Activated CD4-positive, alpha-beta T cell treated with anti-CD3 and anti-CD28 coated beads, Interleukin-2, amount 50 U/mL, for 1 hour (primary cell): ENCODE measurements at places on chromosomes 16 and 17.

DNA sequence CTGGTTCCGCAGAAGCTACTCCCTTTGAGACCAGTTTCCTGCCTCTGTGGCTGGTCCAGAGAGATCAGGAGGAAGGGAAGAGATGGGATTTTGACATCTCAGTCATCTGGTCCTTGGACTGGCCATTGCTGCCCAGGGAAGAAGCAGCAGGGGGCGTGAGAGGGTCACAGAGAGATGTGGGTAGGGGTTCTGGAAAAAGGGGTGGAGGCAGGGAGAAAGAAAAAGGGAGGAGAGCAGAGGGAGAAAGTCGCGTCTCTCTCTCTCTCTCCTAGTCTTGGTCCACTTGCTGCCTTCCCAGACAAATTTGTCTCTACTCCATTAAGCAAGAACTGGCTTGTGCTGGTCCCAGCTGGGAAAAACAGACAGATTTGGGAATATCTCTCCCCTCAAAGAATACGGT, 4.4 kb downstream of the SHBG start:
- no peak for DNase-seq

DNA sequence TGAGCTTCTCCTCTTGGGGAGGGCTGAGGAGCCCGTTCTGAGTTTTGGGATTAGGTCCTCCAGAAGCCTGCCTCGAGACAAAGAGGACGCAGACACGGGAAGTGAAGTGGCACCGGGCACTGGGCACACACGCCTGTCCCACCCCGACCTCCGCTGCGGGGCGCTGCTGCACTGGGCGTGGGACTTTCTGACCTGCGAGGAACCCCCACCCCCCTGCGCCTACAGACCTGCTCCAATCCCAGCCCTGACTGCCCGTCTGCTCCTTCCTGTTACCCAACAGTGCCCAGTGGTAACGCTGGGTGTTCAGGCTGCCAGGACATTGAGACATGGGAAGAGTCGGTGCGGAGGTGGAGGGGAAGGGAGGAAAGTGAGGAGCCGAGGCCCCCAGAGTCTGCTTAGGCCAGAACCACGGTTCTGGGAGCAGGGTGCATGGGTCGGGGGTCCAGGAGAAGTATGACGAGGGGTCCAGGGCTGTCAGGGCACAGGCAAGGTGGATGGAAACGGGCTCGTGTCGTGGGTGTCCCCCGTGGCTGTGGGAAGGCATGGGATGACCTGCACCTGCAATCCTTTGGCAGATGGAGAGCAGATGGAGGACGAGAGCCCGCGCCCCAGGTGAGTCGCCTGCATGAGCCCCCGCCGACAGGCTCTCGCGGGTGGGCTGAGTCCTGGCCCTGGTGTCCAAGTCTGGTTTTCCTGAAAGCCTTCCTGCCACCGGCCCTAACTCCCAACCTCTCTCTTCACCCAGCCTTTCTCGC, 112.0 kb upstream of the CREBBP start:
- no peak for DNase-seq

DNA sequence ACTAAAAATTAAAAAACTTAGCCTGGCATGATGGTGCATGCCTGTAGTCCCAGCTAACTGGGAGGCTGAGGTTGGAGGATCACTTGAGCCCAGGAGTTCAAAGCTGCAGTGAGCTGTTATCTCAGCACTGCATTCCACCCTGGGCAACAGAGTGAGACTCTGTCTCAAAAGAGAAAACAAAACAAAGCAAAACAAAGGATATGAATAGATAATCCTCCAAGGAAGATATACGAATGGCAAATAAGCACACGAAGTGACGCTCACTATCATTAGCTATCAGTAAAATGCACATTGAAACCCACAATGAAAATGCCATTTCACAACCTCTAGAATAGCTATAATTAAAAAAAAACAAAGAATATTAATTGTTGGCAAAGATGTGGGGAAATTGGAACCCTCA, 386.2 kb upstream of the CCL2 start:
- DNase-seq: no peak

- DNase-seq: no peak
These were observed 40.2 kb downstream of the C17orf67 start for GRCh38 chr17:56793531-56793930.

DNA sequence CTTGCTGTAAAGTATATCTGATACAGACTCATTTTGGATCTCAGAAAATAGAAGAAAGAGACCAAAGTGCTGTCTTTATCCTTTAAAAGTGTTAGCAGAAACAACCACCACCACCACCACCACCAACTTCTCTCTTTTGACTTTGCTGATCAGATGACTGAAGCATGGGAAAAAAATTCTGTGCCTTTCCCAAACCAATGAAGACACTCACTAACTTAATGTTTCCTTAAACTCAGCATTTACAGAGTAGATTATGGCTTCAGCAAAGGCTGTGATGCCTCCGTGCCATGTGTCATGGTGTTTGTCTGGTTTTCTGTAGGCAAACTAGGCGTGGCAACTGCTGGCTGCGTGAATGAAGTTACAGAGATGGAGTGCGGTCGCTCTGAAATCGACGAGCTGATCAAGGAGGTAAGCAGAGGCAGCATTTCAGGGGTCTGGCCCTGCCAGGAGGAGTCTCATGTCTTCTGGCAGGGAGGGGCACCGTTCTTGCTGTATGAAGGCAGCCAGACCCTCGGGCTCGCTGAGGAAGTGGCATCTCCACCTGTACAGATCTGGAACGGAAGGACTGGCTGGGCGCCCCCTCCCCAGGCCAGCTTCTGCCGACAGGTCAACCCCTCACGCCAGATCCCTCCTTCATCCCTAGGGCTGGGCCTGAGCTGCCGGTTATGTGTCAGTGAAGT, 12.4 kb downstream of the IRF8 start:
- no peak for DNase-seq

DNA sequence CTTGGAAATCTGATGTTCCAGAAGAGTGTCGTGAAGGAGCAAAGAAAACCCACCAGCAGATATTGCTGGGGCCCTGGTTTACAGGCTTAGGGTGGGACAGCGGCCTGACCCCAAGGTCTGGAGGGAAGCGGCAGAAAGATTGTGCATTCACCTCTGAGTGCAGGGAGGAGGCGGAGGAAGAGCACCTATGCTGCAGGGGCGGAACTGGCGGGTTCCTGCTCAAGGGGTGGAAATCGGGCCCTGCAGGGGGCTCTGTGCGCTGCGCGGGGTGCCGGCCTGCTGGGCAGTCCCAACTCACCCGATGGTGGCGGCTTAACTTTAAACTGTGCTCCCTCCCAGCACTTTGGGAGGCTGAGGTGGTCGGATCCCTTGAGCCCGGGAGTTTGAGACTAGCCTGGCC, 47.5 kb downstream of the COX4I1 start:
- DNase-seq: no peak

DNA sequence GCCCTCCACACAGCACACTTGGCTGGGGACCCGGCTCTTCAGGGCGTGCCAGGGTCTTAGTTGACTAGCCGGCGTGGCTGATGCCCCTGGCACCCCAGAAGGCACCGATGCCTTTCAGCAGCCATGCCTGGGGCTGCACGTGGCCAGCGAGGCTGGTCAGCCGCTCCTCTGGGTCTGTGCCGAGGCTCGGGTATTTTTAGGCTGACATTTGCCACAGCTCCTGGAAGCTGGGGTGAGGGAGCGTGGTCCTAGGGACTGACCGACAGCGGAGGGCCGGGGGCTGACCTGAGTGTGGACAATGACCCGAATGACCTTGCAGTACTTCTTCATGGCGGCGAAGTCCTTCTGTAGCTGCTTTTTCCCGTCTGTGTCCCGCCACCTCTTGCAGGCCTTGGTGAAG, 3.9 kb downstream of the RPL3L start:
- DNase-seq: no peak

- no peak for DNase-seq
These were observed 97.1 kb upstream of the HS3ST3A1 start for GRCh38 chr17:13698832-13699231.

DNA sequence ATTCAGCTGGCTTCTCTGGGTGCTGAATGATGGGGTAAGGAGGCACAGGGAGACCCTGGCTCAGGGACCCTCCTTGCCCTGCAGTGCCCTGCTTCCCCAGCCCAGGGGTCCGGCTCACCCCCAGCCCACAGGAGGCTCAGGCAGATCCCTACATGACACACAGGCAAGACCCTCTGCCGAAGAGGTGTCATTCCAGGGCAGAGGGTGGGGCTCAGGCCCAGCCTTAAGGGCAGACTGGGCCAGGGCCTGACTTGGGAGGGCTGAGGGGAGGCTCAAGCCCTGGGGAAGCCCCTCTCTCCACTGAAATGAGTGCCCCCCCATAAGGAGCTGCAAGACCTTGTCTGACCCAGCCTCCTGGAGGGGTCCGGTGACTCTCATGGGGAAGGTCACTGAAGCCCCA, 30.3 kb upstream of the KSR1 start:
- DNase-seq: no peak

GRCh38 chr17:51873302-51873701, 285.2 kb downstream of the CA10 start:
- DNase-seq: no peak
